ENCODE measurements at places on chromosomes 5 and 9. TPM values are rescaled to one million over a fixed set of nuclear protein-coding genes. Genes with fewer than 3 reads are reported as not detected.

The SVEP1 gene
- total RNA-seq: 157 TPM

The NXNL2 gene
- not detected for total RNA-seq

The CDKN2B-AS1 gene
- 1.2 TPM for total RNA-seq

The SERF1B gene
- total RNA-seq: 34.0 TPM

The PCDHA12 gene
- total RNA-seq: 0.34 TPM

The FST gene
- 10.0 TPM for total RNA-seq

The MYMK gene
- not detected for total RNA-seq

The PCDHB2 gene
- total RNA-seq: 1.9 TPM

The ECSCR gene
- 2.1 TPM for total RNA-seq

The CD72 gene
- total RNA-seq: 3.3 TPM

Measured in cardiac ventricle fibroblast (primary cell).